ENCODE measurements at places on chromosomes 12 and 14.

GRCh38 chr12:94111302-94111701 lies 37.1 kb upstream of the PLXNC1 start:
- no peak for DNase-seq

- DNase-seq: no peak
Measured at GRCh38 chr14:100692859-100693558, 33.7 kb upstream of the DLK1 start.

DNA sequence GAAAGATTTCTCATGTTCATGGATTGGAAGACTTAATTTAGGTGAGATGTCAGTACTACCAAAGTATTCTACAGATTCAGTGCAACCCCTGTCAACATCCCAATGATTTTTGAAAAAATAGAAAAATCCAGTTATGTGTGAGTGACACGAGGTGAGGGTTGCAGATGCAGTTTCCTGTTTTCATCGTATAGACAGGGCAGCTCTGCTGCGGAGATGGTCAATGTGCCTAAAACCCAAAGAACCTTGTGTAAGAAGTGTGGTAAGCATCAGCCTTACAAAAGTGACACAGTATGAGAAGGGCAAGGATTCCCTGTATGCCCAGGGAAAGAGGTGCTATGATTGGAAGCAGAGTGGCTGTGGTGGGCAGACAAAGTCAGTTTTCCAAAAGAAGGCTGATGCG lies 94.4 kb downstream of the SCAF11 start:
- DNase-seq: no peak

DNA sequence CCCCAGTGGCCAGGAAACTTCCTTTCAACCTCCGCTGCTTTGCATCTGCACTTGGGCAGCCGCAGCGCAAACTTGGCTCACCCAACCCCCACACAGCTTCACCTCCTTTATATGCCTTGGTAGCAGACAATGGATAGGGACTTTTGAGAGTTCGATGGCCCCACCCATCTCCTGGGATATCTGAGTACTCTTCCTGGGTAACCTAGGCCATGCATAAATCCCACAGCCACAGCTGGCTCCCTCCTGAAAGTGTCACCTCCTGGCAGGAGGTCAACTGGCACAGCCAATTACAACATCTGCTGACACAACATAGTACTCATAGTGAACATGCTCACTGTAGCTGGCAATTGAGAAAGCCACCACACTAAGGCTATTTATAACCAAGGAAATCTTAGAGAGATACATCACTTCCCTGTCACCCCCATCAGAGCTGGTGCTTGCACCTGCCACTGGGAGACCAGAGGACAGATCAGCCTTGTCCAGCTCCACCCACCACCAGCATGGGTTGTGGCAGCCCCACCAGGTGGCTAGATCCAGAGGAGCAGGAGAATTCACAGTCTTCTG lies 410.0 kb downstream of the SYT1 start:
- DNase-seq: no peak

DNA sequence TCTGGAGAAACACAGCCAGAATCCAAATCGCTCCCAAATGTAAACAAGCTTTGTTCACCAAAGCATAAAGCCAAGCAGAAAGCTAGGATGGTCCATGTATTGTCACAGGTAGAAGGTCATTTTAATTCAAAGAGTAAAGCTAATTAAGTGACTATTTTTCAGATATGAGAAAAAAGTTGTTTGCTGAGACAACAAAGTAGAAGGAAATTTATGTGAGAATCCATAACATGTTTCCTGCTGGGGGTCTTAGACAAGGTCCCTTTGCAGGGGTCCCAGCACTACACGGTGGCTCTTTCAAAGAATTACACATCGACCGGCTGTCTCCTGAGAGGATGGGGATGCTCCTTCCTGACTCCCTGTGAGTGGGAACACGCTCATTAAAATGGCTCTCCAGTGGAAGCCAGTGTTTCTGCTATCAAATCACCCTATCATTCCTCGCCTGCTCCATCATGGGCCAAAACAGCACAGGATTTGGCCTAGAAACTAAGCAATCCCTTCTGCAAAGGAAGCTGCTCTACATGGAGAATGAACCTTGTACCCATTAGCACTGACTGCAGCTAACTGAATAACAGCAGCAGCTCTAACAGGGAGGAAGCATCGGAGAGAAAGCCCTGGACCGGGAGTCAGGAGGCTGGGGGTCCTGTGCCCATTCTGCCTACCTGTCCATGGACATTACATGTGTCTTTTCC lies 175.3 kb downstream of the STXBP6 start:
- no peak for DNase-seq

DNA sequence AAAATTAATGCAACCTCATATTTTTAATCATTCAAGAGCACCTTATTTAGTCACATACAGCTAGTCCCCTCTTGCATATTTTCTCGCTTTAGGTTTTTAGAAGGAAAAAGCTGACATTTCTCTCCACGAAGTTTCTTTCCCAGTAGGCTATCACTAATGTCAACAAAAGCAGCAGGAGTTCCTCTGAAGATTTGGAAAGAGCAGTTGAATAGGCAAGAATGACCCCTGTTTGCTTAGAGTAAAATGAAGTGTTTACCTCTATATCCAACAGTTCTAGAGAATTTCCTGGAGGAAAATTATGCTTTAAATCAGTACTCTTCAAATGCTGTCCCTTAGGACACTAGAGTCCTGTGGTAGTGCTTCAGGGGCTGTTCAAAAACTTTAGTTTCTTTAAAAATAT lies 188.1 kb upstream of the PRKD1 start:
- no peak for DNase-seq

GRCh38 chr14:37746140-37746832 lies 150.9 kb downstream of the TTC6 start:
- no peak for DNase-seq

DNA sequence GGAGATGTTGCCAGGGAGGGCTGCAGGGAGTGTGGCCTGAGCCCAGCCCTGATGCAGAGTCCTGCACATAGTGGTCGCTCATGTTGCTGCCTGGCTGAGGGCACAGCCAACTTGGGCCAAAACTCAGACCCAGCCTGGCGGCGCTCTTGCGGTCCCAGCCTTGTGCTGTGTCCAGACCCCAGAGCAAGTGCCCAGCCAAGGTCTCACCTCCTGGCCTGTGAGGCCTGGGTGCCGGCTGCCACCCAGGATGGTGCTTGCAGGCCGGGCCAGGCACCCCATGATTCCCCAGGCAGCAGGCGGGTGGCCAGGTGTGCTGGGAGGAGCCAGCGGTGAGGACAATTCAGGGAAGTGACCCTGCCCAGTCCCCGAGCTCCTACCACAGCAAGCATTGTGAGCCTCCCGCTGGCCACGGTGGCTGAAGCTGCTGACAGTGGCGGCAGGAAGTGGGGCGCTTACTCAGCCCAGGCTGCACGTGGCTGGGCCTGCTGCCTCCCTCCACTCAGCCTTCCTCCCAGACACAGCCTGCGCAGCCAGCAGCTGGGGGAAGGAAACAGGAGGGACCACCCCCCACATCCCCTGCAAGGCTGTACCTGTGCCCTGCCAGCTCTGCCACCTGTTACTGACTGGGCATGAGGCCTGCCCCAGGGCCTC lies 17.7 kb upstream of the PGF start:
- no peak for DNase-seq

- DNase-seq: no peak
Measured at GRCh38 chr14:33165144-33165925, 226.7 kb downstream of the NPAS3 start.

DNA sequence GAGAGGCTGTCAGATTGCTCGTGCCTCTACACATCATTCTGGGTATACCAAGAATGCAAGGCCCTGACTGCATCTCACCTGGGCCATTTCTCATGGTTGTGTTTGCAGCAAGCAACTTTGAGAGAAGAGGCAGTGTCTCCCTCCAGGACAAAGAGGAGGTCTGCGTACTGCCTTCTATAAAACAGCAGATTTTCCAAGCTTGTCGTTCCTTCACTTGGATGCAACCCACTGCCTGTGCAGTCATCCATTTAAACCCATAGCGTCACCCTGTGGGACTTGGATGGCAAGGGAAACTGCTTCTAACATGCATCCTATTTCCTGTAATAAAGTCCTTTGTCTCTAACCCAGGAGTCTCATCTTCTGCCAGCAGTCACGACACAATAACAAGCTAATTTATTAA lies 1.3 kb downstream of the POMT2 start:
- DNase-seq: no peak

DNA sequence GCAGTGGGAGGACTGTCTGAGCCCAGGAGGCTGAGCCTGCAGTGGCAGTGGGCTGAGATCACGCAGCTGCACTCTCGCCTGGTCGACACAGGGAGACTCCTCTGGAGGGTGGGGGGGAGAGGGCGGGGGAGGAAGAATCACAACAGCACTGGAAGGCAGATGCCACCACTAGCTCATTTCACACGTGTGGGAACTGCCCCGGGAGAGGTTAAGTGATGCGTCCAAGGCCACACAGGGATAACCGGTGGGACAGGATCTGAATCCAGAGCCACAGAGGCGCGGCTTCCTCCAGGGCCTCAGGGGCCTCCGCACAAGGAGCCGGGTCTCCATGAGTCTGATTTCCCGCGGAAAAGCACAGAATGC lies 20.8 kb downstream of the STX2 start:
- no peak for DNase-seq

DNA sequence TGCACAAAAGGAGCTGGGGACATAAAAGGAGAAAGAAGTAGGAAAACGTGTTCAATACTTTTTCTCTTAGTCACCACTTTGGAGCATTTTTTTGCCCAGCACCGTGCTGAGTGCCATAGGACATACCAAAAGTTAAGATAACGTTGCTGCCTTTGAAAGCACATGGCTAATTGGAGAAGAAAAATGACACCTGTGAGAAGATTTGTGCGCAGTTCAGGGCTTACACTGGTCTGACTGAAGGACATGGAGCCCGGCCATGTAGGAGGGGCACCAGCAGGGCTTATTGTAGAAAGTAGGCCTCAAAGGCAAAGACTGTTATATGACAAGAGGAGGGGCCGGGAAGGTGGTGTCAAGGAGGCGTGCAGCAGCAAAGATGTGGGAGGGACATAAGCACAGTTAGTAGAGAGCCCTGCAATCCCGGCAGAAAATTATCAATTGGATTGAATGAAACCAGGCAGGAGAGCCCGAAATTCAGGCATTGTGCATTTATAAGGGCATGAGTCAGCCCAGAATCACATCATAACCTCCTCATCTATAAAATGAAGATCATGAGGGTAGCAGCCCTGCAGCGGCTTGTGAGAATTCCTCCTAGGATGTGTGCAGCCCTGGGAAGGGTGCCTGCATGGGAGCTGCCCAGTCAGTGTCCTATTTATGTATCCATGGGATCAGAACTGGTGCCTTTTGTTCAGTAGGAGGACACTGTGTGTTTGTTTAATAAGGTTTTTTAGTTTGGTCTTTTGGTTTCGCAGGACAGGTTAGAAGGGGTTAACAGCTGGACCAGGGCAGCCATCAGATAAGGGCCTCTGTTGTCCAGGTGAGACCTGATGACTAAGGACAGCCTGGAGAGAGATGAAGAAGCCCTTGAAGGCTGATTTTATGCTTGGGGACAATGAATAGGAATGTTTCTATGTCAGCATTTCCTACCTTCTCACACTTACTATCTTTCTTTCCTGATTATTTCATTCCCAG lies 122.4 kb downstream of the GPR135 start:
- no peak for DNase-seq

DNA sequence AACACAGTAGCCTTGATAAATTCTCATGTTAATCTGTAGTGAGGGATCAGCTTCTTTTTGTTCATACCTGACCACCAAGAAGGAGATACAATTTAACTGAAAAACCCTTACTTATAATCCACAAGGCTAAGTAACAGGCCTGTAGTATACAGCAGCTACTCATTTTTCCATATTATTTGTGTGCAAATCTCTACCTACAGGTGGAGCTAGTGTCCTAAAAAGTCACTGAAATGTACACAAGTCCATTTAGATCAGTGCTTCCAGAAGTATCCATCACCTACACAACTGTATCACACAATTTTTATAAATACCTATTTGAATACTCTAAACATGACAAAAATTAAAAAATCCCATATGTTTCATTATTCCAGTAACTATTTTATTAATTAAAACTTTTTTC lies 173.2 kb downstream of the SLC35F4 start:
- no peak for DNase-seq

DNA sequence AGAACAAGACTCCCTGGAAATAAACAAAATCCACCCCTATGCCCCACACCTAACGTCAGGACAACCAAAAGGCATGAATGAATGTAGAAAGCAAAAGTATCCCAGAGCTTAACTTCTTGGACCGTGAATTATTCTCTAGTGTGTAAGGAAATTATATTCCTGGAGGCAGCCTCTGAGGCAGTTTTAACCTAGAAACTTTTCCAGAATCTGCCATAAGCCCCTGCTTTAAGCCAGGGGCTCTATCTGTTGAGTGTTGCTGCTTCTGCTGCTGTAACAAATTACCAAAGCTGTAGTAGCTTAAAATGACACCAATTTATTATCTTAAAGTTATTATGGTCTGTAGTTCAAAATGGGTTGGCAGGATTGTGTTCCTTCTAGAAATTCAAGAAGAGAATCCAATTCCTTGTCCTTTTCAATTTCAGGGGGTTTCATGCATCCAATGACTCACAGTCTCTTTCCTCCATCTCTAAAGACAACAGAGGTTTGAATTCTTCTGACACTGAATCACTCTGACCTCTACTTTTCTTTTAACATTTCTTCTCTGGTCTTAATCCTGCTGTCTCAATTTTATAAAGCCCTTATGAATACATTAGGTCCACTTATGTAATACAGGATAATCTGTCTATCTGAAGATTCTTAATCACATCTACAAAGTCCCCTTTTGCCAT lies 242.7 kb downstream of the ATXN7L3B start:
- no peak for DNase-seq

DNA sequence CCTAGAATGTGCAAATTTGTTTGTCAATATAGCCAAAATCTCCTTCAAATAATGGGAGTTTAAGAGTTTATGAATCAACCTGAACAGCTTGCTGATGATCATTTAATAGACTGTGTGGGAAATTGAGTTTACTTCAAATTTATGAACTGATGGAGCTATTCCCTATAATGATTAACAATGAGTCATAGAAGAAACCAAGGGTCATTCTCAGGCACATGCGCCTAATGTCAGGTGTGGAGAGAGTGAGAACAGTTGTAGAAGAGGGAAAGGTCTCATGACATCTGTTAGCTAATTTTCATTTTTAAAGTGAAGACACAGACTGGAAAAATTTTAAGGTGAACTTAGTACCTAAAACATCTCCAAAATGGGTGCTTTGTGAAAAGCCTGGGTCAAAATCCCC lies 191.8 kb downstream of the BMP4 start:
- no peak for DNase-seq

- no peak for DNase-seq
Measured at GRCh38 chr12:93812626-93813025, 135.5 kb downstream of the CRADD start.

DNA sequence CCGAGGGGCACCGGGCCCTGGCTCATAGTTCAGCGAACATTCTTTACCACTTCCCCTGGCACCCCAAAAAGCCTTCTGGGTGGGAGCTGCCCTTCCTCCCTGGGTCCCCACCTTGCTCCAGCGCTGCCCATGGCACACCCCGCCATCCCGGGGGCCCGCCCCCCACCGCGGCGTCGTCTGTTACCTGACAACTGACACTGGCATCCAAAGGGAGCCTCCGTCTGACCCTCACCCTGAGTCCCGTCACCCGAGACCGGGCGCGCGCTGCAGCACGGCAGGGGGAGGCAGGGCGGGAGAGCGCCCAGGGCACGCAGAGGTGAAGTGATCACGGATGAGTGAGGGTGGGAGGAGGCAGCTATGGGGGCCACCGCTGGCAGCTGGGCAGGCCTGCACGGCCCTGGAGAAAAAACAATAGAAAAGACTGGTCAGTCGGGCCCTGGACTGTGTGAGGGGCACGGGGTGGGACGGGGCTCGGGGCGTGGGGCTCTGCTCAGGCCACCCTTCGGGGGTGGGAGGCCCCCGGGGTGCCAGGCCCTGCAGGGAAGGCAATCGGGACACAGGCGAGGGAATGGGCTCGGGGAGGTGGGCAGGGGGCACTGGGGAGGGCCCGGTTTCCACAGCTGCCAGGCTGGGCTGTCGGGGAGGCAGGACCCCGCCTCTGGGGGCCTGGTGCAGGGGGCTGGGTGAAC lies 40.7 kb downstream of the BCL11B start:
- no peak for DNase-seq
